ENCODE measurements at places on chromosomes 1 and 21.
A peak's percentile ranks its signal among the peaks of the same experiment; 100 is the strongest.

- DNase-seq, result no peak
Measured at GRCh38 chr1:210692796-210693195, 364.1 kb downstream of the HHAT start.

DNA sequence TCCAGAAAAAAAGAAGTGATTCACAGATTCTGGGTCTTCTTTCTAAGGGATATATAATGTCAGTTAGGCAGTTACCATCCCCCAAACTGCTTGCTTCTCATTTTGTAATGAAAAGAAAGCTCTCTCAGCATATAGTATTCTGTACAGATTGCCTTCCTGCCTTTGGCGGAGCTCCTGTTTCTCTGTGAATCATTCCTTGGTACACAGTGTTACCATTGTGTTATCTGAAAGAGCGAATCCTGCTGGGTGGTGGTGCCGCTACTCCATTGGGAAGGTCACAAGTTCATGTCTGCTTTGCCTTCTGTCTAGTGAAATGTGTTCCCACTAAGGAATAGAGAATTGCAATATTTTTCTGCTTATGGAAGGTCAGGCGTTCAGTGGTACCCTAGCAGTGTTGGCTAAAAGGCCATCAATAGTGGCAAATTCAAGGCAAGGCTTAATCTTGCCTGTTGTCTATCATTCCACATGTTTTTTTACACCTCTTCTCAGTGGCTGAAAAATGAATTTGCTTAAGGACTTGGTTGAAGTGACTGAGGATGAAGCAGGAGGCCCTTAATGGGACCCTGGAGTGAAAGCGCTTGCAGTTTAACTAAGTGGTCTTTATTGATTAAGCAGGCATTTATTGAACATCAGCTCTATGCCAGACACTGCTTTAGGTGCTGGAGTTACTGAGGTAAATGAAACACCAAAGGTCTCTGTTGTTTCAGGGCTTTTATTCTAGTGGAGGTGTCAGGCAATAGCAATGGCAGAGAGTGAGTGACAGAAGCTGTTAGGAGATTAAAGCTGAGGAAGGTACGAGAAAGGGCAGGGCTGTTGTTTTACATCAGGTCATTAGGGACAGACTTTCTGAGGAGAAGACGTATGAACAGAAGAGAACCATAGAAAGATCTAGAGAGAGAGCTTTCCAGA lies 186.7 kb downstream of the PDE4B start:
- no peak for DNase-seq

DNA sequence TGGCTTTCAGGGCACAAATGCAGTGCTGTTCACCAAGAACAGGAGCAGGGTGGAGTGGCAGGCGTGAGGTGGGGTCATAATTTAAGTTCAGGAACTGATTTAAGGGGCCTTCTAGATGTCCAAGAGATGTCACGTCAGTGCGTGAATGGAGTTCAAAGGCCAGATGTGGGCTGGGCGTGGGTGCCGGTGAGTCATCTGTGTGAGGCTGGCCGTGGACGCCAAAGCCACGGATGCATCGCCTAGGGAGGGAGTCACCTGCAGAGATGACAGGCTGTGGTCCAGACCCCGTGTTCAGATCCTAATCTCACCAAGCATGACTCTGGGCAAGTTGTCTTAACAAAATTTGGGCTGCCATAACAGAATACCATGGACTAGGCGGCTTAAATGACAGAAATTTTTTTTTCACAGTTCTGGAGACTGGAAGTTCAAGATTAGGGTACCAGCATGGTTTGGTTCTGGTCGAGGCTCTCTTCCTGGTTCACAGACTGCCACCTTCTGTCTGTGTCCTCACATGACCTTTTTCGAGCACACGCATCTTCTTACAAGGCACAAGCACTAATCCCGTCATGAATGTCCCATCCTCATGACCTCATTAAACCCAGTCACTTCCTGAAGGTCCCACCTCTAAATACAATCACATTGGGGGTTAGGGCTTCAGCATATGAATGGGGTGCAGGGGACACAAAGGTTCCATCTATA lies 109.6 kb downstream of the PRDM2 start:
- no peak for DNase-seq

DNA sequence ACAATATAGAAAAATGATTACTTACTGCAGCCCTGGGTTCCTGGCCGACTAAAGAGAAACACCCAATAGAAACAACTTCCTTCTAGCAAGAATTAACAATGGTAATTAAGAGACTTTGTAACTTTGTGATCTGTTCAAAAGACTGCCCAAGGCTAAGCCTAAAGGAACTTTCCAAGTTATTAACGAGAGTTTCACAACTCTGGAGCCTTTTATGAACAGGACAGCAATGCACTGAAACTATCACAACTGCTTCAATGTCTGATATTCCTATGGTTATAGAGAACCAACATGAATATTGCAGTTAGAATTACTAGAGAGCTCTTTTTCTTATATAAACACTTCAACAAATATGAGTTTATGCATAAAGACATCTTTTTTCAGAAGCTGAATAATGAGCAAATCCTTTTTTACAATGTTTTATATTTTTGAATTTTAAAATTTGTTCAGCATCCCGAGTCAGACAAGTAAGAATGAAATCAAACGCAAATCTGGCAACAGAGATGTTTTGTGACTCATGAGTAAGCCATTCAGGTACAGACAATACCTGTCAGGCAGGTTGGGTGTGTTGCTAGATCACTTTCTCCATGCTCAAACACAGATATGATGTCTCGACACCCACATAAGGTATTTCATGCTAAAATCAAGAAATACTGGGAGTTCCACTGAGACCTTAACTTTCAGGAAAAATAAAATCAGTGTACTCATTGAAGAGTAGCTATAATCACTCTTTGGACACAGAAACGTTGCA lies 22.2 kb upstream of the KCNJ15 start:
- DNase-seq, result no peak

GRCh38 chr1:18714404-18715175 lies 83.9 kb downstream of the PAX7 start:
- no peak for DNase-seq

DNA sequence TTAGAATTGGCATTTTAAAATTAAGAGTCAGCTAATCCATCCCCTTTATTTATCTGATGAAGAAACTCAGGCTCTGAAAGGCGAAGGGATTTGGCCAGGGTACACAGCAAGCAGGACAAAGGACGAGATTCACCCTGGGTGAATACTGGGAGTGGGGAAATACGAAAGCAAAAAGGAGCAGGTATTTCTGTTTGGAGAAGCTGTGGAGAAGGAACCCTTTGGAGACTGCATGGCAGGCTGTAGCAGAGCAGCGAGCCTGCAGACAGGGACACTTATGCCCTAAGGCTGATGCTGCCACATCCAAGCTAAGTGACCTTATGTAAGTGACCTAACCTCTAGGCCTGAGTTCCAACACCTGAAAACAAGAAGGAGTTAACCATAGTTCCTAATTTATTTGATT lies 207.2 kb upstream of the C1orf87 start:
- no peak for DNase-seq

GRCh38 chr1:198649968-198650338 lies 11.1 kb downstream of the PTPRC start:
- DNase-seq, result no peak

DNA sequence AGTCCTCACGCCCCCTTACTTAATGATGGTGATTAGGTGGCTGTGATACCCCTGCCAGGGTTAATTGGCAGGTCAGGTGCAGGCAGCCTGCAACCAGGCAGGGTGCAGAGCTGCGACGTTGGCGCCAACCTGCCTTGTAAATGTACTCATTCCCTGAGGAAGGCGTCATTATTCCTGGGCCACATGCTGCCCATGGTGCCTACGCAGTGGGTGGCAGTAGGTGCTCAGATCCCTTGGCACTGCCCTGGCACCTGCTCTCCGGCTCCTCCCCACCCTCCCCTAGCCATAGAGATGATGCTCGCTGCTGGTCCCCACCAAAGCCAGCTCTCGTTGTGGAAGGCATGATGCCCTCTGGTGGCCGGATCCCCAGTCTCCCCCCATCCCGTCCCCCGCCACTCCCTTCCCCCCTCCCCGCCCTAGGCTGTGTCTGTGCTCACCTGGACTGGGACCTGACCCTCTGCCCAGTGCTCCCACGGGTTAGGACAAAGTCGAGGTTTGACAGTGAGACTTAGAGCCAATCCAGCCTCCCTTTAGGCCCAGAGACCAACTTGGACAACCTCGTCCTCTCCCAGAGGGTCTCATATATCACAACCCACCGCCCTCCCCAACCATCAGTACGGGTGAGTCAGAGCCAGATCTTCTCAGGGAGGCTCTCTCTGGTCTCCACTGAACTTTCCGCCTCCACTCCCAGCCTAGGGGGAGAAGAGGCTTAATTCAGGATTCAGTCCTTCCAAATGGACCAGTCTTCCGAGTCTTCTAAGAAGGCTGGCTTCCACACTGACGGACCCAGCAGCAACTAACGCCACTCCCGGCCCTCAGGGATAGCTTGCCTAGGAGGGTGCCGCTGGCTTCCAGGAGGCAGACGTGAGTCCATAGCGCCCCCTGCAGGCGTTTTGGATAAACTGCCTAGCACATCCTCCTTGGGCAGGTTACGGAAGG lies 5.7 kb downstream of the KRTCAP2 start:
- peak; percentile 81 for DNase-seq

GRCh38 chr21:37220433-37220980 lies 46.6 kb downstream of the VPS26C start:
- DNase-seq, result peak; percentile 29

DNA sequence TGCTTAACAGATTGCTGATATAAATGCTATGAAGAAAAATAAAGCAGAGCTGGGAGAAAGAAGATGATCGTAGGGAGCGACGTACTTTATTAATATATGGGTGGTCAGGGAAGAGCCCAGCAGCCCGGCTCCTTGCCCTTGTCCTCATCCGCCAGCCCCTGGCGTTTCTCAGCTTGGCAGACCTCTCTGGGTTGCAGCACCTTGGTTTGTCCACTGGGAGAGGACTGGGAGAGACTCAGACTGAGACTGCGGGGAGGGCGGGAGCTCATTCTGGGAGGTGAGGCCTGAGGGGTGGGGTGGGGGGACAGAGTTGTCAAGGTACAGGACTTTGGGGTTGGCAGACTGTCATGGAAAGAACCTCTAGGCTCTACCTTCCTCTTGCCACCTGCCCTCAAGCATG lies 3.3 kb upstream of the S100A3 start:
- DNase-seq, result no peak

GRCh38 chr1:87684713-87685205 lies 356.1 kb downstream of the LMO4 start:
- no peak for DNase-seq

DNA sequence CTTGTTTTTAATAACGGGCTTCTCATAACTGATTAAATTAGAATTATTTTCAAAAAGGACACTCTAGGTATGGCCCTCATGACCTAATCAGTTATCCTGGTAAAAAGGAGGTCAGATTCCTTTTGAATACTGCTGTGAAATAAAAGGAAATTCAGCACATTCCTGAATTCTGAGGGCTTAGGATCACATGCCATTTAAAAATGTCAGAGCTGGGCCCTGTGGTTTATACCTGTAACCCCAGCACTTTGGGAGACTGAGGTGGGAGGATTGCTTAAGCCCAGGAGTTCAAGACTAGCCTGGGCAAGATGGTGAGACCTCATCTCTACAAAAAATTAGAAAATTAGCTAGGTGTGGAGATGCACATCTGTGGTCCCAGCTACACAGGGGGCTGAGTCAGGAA lies 18.0 kb upstream of the RABGGTB start:
- no peak for DNase-seq

- DNase-seq, result peak; percentile 27
Measured at GRCh38 chr1:28887419-28887834, 26.9 kb upstream of the EPB41 start.
